ENCODE measurements at places on chromosomes 12 and 14. TPM values are rescaled to one million over a fixed set of nuclear protein-coding genes. Genes with fewer than 3 reads are reported as not detected.

Gene COL2A1
- polyA plus RNA-seq = 0.07 TPM

Gene DIABLO
- 32.5 TPM for polyA plus RNA-seq

Gene GALNT16
- 1.3 TPM for polyA plus RNA-seq

Gene IL26
- not detected for polyA plus RNA-seq

Gene MMP17
- 7.5 TPM for polyA plus RNA-seq

Gene OR4N2
- polyA plus RNA-seq = not detected

Gene AQP6
- polyA plus RNA-seq = 0.06 TPM

Gene ABCD4
- 19.4 TPM for polyA plus RNA-seq

Gene PPP1R3E
- 16.1 TPM for polyA plus RNA-seq

Gene MYF5
- polyA plus RNA-seq = not detected

Gene PAH
- polyA plus RNA-seq = 0.10 TPM

Gene PLEKHA5
- 5.4 TPM for polyA plus RNA-seq

Gene BICD1
- 4.1 TPM for polyA plus RNA-seq

Gene CLEC7A
- 10.2 TPM for polyA plus RNA-seq

Measured in adipose tissue (tissue), 3 donors.